ENCODE measurements at places on chromosomes 3 and 15. TPM values are rescaled to one million over a fixed set of nuclear protein-coding genes. Genes with fewer than 3 reads are reported as not detected.
A peak's percentile ranks its signal among the peaks of the same experiment; 100 is the strongest.

SERPINI2 gene
- total RNA-seq: not detected

GRCh38 chr3:21188459-21188858 lies 562.6 kb downstream of the ZNF385D start:
- no peak for DNase-seq

DNA sequence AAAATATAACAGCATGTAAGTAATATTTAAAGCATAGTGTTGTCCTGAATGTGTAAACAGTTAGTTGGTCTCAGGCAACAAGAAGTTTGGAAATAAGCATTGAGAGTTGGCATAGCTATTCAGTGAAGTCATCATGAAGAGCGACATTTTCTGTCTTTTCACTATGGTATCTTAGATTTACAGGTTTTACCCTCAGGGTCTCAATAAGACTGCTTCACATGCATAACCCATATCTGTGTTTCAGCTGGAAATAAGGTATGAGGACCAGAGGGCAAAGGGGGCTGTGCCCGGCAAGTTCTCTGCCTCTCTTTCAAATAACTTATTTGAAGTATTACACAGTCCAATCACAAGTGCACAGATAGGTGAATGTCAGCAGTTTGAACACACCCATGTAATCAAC lies 290.2 kb upstream of the CNTN3 start:
- no peak for DNase-seq

RBP2 gene
- not detected for total RNA-seq

DNA sequence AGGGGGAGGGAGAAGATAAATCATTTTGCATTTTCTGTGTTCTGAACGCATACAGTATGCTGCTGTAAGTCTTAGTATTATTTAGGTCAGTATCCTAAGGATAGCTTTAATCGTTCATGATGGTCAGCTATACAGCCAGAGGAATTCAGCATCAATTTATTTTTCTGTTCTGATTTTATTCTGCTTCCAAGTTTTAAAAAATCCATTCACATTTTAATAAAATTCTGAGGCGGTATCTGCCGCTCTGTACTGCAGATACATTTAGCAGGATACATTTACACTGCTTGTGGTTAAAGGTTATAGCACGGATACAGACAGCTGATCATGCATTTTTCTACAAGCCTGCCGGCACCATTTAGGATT lies 17.8 kb downstream of the ZBTB38 start:
- no peak for DNase-seq

DNA sequence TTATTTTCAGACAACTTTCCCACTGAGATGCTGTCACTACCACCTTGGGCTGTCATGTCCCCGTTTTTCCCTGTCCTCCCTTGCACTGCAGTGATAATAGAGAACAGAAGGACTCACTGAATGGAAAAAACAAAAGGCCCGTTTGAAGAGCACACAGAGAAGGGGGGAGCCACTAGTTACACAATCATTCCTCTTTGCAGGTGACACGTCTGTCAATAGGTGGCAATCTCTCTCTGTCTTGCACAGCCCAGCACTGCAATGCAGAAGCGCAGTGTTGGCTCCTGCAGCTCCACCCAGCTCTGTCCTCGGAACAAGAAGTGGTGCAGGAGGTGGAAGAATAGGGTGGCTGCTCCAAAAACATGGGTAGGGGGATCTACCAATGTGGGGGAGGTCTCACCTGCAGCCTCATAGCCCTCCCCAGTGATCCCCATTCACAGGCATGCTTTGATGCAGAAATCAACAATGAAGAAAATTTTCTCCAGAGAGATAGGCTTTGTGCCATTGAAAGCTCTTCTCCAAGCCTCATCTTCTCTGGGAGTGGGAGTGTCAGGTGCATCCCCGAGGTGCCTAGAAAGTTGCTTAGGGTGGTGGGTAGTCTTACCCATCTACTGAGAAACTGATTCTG lies 31.8 kb downstream of the FSTL1 start:
- DNase-seq: peak; percentile 47

- no peak for DNase-seq
Measured at GRCh38 chr3:120560304-120561250, 35.6 kb upstream of the NDUFB4 start.

- DNase-seq: no peak
Measured at GRCh38 chr15:35548435-35548834, 2.5 kb upstream of the DPH6 start.

DNA sequence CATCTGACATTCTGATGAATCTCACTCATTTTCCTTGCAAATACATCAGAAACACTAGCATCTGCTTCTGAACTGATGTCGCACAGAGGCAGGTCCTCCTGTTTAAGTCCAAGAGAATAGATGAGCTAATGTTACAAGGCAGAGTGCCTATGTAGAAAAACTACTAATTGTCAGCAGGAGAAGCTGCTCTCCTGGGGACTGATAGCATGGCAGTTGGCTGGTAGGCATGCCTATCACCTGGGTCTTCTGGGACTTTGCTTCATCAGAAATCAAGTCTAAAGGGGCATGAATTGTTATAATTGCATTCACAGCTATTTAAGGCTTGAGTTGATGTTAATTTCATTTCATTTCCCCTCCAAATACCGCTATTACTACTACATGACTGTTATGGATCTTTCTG lies 457.2 kb downstream of the RAP2B start:
- no peak for DNase-seq

REC114 gene
- not detected for total RNA-seq

- DNase-seq: peak; percentile 54
Measured at GRCh38 chr15:101723171-101723873, 951 bp downstream of the TARS3 start.
